Glutamatergic neuron (in vitro differentiated cells): ENCODE measurements at places on chromosomes 6 and 20. TPM values are rescaled to one million over a fixed set of nuclear protein-coding genes. Genes with fewer than 3 reads are reported as not detected.

DNA sequence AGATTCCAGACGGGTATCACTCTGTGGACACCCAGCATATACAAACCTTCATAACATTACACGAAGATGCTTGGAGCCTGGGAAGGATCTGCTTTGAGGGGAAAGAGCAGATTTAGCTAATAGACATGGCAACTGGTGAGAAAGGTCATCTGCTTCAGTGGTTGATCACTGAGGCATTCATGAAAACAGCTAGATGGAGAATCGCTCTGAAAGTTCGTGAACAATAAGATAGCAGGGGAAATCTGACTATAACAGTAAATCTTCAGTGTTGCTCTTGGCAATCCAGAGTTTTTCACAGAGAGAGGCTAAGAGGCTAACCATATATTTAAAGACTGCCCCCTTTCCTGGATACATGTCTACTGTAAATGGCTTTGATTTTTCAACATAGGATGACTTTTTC, 245.3 kb downstream of the FARS2 start:
- no peak for DNase-seq

- no peak for DNase-seq
Observed at GRCh38 chr6:12543953-12544352, 172.6 kb upstream of the PHACTR1 start.

LRP11 gene
- total RNA-seq = 10.8 TPM

DNA sequence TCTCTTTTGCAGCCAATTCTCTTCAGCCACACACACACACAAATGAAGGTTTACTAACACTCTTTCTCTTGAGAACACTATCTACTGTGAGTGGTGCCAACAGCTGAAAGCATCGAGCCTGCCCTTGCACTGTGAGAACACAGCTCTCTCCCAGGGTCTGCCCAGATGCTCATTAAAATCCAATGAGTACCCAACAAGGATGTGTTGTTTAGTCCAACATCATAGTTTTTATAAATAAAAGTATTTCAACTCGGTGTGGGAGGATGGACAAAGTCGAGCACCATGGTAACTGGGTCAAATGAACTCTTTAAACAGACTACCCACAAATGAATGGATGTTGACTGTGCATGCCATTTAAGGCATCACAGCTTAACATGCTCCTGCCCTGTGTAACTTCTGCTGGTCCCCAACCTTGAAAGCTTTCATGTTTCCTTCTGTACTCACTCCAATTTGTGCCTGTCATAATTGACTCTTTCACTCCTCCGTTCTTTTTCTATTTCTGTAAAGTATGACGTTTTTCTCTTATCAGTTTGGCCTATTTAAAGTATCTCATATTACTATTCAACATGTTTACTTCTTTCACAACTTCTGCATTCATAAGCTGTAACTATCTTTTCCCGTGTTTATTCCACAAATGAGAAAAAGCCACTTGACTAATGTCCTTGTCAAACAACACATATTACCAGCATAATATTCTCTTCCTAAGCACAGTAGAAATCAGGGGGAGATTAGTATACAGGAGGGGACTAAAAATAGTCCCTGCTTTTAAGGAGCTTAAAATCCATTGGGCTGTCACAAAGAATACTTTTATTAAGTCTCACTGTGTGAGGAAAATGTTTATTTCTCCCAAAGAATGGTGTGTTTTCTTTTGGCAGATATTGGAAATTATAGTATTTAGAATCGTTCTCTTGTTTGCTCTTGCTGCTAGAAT, 215.4 kb downstream of the RFPL4B start:
- no peak for DNase-seq
